ENCODE measurements at places on chromosomes 7 and 10.

DNA sequence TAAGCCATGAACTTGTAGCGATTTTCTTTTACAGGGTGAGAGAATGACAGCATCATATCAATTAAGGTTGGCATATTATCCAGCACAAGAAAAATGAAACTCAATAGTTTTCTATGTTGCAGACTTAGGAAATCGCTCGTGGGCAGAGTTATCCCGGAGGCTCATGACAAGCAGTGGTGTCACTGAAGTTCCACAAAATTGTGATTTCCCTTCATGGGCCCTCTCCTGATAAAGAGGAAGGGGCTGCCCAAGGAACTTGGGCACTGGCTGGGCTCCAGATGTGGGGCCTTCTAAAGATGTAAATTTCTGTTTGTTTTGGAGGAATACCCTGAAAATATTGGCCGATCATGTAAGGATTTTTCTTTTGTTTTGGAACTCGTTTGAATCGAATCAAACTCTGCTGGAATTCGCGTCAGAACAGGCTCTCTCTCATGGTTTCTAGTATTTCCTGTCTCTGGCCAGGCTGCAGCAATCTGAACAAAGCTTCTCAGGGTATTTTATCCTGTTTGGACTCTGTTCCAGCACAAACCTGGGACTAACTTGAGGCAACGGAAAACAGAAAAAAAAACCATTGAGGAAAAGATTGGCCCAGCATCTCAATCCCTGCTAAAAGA, 340.6 kb upstream of the NRP1 start:
- no peak for DNase-seq

- DNase-seq: no peak
These were observed 461.0 kb downstream of the KIF20B start for GRCh38 chr10:90162271-90162853.

- DNase-seq: no peak
These were observed 69.8 kb upstream of the DNAJB12 start for GRCh38 chr10:72424561-72424960.

DNA sequence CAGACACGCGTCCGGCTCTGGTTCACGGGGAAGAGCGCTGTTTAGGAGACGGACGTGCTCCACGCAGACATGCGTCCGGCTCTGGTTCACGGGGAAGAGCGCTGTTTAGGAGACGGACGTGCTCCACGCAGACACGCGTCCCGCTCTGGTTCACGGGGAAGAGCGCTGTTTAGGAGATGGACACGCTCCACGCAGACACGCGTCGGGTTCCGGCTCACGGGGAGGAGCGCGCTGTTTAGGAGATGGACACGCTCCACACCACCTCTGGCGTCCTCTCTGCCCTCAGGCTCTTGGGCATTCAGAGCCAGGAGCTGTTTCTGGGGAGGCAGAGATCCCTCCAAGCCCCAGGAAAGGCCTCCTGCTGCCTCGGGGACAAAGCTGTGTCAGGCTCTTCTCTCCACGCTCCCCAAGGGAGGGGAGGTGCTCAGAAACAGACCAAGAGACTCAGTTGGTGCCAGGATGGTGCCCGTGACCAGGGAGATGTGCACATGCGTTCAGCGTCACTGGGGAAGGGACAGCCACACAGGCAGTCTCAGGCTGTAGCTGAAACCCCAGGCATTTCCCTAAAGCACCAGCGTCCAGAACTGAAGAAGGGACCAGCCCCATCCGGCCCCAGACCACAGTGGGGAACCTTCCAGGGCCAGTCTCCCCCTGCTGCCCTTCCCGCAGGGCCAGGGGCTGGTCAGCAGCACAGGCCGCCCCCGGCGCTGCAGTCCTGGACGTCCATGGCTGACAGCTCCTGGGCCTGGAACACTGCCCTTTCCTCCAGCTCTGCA, 175.6 kb downstream of the ELFN1 start:
- DNase-seq: no peak

DNA sequence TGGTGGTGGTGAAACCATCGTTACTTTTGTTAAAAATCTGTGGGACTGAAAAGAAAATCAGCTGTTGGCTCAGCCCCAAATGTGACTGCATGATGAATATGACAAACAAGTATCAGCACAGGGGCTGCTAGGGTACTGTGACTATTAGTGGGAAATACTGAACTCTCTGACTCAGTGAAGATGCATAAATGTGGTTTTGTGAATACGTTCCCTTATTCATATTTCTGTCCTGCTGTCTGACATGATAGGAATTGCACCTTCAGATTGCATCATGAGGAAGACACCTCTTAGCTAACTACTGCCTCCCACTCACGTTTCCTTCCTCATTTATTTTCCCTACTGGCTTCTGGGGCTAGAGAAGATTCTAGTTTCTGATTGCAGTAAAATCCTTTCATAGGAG, 1.4 kb downstream of the CLEC5A start:
- DNase-seq: no peak

DNA sequence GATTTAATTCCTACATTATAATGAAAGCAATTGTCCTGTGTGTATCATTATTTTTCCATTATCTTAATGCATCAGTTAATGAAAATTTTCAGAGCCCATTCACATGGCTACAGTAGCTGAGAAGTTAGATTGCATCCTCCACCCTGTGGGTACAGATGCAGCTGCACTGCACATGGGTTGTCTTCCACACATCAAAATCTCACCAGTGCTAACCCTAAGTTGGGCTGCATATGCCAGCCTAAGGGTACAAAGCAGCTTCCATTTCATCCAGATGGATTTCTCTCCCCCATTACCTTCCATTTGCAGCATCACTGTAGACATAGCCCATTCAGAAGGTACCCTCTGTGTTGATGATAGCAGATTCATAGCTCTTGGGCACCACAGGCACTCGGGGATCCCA, 74.7 kb upstream of the WDR11 start:
- DNase-seq: no peak

DNA sequence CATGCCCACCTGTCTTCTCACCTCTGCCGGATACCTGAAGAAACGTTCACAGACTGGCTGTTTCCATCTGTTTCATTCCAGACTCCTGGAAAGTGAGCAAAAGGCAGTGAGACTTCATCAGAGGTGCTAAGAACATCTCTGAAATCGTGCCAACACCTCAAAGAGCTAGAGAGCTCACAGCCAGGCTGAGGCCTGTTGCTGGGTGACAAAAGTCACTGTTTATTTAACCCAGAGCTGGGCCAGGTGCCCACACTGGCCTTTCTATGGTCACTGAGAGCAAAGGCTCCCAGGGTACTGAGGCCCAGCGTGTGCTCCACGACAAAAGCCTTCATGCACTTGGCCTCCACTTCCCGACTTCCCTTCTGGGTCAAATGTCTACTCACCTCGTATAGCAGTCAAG, 3.7 kb upstream of the NANOS1 start:
- DNase-seq: no peak

DNA sequence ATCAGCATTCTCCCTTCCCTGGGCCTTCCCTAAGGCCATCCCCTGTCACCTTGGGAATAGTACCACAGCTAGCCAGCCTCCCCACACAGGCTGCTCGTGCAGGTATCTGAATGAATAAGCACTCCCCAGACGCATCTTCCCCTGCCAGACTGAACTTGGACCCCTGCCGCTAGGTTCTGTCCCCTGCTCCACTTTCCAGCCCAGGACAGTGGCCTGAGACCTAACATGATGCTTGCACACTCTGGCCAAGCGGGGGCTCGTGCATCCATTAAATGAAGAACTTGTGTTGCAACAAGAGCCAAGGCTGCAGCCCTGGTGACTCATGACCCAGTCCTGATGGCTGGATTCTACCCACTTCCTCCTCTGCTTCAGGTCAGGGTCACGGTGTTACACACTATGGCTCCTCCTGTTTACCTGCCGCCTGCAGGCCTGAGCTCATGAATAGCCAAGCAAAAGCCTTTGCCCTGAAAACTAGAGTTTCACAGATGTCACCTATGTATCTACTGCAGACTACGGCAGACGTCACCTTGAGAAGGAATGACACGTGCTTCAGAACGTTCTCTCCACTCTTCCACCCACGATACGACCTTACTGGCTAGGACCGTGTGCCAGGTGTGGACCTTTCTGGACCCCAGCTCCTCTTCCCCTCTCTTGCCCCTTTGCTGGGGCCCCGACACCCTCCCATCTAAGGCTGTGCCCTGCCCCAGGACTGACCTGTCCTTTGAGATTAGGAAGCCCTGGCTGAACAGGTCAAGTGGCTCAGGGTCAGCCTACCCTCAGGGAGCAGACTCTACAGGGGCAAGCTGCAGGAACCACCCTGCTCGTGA, 6.5 kb downstream of the ASB13 start:
- no peak for DNase-seq

GRCh38 chr10:8767591-8767990, 713.1 kb downstream of the GATA3 start:
- DNase-seq: no peak

DNA sequence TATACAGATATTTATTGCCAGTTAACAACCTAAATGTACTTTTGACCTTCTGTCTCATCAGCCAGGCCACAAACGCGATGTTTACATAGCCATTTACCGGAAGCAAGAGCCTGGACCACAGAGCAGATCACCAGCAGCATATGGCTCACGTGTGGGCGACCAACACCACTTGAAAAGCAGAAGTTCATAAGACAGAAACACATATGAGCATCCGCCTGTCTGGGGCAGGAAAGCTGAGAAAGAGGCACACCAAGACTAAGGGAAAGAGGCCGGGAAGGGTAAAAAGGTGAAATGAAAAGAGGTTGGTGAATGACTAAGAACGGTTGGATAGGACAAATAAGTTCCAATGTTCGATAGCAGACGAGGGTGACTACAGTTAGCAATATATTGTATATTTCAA, 1.3 kb downstream of the ABCB1 start:
- no peak for DNase-seq

DNA sequence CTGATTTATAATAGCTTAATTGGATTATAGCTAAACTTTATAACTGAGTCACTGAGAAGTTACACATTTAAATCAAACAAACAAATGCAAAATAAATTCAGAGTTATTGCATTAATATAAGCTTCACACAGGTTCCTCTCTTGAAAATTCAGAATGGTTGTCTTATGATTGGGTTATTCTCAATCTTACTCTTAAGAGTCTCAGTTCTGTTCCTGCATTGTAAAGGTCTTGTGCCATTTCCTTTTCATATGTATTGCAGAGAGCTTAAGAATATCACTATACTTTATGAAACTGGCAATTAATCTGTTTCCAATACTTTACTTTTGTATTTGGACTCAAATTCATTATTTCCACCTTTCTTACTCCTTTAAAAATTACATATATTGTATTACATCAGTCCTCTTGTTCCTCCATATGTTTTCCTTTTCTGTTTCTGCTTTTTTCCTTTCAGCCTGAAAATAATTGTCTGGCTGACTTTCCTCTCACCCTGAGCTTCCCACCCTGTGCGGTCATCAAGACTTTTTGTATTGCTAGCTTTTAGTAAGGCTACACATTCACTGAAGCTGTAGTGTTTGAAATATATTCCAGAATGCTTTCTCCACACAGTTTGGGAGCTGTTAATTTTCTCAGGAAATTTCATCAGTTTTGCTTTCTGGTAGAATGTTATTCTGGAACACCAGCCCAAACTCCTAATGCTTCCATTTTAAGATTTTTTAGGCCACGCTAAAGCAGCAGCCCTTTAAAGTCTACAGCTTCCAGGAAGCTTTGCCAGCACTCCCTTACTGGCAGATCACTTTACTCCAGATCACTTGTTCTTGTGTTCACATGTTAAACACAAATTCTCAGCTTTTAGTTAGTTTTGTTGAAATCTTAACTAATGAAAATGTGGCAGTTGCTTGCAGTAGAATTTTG, 139.4 kb downstream of the KCND2 start:
- DNase-seq: no peak

- no peak for DNase-seq
These were observed 93.7 kb downstream of the DGKI start for GRCh38 chr7:137753067-137753466.

GRCh38 chr7:117010375-117011133, 57.3 kb downstream of the ST7 start:
- no peak for DNase-seq

DNA sequence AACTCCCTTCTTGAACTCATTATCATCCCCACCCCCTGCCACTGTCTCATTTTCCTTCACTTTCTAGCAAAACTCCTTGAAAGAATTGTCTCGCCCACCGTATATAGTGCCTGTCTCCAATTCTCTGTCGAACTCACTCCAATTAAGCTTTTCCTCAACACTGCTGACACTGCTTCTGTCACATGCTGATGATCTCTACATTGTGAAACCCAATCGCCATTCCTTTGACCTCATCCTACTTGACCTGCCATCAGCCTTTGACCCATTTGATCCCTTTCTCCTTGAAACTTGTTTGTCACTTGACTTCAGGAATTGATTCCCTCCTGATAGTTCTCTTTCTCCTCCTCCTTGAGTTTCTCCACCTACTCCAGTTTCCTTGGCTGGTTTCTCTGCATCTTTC, 54.8 kb downstream of the CCDC71L start:
- DNase-seq: no peak

DNA sequence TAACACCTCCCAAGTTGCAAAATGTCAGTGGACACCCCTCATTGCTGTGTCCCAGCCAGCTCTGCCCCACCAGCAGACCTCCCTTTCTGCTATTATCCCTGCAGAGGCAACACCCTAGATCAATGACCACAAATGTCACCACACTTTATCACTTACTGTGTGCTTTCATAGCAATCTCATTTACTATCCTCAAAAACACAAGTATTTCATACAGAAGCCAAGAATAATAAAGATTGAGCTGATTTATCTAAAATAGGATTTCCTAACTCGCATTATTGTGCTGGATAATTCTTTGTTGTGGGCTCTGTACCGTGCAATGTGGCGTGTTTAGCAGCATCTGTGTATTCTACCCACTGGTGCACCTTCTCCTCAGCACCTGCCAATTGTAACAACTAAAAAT, 13.2 kb upstream of the ABCB5 start:
- no peak for DNase-seq

GRCh38 chr7:102991540-102992214, 78.9 kb downstream of the LRRC17 start:
- peak; percentile 22 for DNase-seq

DNA sequence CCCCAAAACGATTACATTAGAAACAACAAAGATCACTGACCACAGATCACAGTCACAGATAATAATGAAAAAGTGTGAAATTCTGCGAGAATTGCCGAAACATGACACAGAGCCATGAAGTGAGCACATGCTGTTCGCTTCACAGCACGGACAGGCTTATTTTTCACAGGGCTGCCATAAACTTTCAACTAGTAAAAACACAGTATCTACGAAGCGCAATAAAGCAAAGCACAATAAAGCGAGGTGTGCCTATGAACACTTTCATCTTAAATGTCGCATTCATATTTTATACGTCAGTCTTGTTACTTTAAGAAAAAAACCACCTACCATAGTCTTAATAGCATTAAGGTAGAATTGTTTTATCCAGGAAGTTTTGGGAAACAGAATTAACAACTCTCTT, 51.5 kb downstream of the ESYT2 start:
- no peak for DNase-seq

DNA sequence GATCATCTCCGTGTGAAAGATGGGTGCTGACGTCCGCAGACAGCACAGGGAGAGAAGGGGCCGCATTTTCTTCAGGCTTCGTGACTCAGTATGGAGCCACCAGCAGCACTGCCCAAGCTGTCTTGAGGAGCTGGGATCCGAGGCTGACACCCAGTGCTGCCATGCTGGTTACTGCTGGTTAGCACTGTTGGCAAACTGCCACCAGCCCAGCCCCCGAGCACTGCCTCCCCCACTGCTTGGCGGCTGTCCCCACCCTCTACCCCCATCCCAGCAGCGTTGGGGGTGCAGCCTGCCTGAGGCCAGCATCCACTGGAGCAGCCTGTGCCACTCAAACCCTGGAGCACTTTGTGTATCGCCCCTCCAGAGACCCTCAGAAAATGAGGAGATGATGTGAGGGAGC, 35.8 kb upstream of the EN2 start:
- DNase-seq: no peak

Measured in nucleus accumbens (tissue), 56 donors.